ENCODE measurements at places on chromosomes 6 and 20. TPM values are rescaled to one million over a fixed set of nuclear protein-coding genes. Genes with fewer than 3 reads are reported as not detected.

DNA sequence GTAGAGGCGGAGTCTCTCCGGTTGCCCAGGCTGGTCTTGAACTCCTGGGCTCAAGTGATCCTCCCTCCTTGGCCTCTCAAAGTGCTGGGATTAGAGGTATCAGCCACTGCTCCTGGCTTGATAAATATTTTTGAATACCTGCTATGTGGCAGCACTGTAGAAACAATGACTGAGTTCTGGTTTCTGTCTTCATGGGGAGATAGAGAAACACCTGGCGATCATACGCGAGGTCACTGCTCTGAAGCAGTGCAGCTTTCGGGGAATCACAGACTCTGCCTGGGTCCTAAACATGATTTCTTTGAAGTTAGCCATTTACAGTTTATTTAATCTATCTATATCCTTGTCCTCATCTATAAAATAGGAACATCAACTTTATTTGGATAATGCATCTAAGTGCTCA lies 31.2 kb downstream of the DOK5 start:
- no peaks in the 10 kb centered on the region for H3K27me3 ChIP-seq
- no peak overlapping the region for H3K4me3 ChIP-seq
- H3K27ac ChIP-seq, result no peak overlapping the region
- no peak for DNase-seq
- no peaks in the 10 kb centered on the region for H3K36me3 ChIP-seq

GRCh38 chr6:41716516-41717391 lies 18.7 kb downstream of the TFEB start:
- no peaks in the 10 kb centered on the region for H3K27me3 ChIP-seq
- no peaks in the 10 kb centered on the region for H3K36me3 ChIP-seq
- no peak overlapping the region for H3K4me3 ChIP-seq
- no peak overlapping the region for H3K27ac ChIP-seq
- peaks cover 37% of the 10 kb centered on the region for H3K4me1 ChIP-seq

DNA sequence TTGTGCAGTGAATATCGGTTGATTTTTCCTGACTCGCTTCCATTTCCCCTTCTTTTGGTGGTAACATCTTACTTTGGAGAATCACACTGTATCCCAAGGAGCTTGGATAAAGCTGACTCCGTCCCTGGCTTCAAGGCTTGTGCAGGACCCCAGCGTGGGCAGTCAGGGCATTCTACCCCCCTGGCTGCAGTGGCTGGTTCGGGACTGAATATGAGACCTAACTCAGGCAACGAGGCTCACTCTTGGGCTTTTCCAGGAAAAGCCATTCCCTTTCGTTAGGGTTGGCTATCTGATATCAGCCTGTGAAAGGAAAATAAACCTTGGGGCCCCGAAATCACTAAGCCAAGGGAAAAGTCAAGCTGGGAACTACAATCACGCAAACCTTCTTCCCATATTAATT lies 30.1 kb upstream of the GJA1 start:
- no peak overlapping the region for H3K4me3 ChIP-seq
- H3K36me3 ChIP-seq, result no peaks in the 10 kb centered on the region
- DNase-seq, result no peak
- H3K4me1 ChIP-seq, result no peaks in the 10 kb centered on the region
- peaks cover 19% of the 10 kb centered on the region for H3K27me3 ChIP-seq

DNA sequence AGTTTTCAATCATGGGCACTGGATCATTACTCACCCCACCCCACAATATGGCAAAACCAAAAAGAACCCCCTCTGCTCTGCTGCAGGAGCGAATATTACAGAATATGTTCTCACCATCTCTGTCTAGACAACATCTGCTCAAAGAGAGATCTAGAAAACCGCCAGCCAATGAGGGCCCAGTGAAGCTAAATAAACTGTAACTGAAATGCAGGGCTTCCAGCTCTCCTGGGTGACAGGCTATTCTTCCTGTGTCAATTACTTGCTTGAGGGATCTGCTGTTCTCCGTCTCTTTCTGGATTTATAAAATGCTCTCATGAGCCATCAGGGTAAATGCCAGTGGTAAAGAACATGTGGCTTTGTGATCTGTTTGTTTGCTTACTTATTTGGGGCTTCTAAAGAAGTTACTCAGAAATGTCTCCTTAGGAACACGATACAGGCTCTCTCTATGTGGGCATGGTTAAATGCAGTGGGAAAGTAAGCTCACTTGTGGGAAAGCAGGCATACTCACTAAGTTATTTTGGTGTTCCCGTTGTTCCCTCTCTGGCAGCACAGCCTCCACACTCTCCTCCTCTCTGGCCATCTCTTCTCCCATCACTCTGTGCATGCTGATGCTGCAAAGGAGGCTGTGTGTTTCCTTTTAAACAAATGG lies 44.8 kb downstream of the TTI1 start:
- peaks cover 71% of the 10 kb centered on the region for H3K4me1 ChIP-seq
- H3K4me3 ChIP-seq, result no peak overlapping the region
- no peak for DNase-seq
- no peaks in the 10 kb centered on the region for H3K27me3 ChIP-seq

DNA sequence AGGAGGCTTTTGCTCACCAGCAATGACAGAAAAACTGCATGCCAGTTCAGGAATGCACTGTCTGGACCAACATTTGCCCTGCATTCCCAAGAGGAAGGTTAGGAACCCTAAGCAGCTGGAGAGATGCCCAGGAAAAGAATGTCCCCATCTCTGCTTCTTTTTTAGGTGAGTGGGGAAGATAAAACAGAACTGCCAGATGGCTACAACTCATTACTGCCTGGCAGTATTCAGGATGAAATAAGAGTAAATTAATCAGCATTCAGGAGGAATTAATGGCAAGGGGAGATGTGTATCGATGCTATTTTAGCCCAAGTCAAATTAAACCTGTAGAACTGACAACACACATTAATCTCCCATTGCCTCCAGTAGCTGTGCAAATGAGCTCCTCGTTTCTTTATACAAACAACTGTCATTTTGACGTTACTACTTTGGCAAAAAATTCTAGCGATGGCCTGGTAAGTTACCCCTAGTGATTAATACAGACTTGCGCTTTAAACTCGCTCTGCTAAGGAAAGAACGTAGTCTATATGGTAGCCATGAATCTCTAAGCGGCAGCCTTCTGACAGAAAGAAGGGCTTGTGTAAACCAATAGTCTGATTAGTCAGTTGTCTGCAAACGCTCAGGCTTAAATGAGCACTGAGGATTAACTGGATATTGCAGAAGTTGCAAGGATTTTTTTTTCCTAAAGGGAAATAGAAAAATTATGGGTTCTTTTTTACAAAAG lies 16.7 kb upstream of the SMLR1 start:
- H3K4me1 ChIP-seq, result peaks cover 12% of the 10 kb centered on the region
- H3K27ac ChIP-seq, result peak overlapping the region; percentile 1
- H3K36me3 ChIP-seq, result no peaks in the 10 kb centered on the region
- no peak for DNase-seq
- no peaks in the 10 kb centered on the region for H3K27me3 ChIP-seq

GRCh38 chr6:36556281-36556680 lies 9.0 kb upstream of the STK38 start:
- H3K27me3 ChIP-seq, result no peaks in the 10 kb centered on the region
- peaks cover 4% of the 10 kb centered on the region for H3K4me1 ChIP-seq
- H3K36me3 ChIP-seq, result no peaks in the 10 kb centered on the region
- no peak for DNase-seq

DNA sequence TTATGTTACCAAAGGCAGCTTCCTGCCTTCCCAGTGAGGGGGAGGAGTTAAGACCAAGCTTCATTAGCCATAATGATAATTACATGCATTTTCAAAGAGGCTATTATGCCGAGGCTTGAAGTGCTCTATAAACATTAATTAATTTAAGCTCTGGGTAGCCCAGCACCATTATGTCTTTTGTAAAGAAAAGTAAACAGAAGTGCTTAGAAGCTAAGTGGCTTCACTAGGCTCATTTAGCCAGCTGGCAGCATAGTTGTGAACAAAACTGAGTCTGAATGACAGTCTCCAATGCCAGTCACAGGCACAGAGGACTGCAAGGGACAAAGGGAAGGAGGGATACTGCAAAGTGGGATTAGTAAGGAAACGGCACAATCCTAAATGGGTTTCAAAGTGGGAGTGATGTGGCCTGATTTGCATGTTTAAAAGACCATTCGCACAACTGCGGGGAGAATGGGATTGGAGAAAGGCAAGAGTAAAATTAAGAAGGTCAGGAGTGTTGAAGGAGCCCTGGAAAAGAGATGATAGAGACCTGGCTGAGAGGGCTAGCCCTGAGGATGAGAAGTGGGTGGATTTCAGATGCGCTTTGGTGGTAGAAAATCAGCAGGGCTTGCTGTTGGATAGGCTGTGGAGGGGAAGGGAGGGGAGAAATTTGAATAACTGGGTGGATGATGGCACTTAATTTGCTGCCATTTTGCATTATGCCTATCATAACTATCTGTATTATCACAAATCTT lies 20.1 kb upstream of the ISM1 start:
- H3K36me3 ChIP-seq, result no peaks in the 10 kb centered on the region
- no peaks in the 10 kb centered on the region for H3K4me1 ChIP-seq
- H3K27me3 ChIP-seq, result peaks cover 57% of the 10 kb centered on the region
- H3K27ac ChIP-seq, result no peak overlapping the region

- H3K27me3 ChIP-seq, result peaks cover 6% of the 10 kb centered on the region
- H3K36me3 ChIP-seq, result no peaks in the 10 kb centered on the region
- H3K27ac ChIP-seq, result no peak overlapping the region
- no peak overlapping the region for H3K4me3 ChIP-seq
Observed at GRCh38 chr6:45818655-45819054, 197.0 kb downstream of the CLIC5 start.

DNA sequence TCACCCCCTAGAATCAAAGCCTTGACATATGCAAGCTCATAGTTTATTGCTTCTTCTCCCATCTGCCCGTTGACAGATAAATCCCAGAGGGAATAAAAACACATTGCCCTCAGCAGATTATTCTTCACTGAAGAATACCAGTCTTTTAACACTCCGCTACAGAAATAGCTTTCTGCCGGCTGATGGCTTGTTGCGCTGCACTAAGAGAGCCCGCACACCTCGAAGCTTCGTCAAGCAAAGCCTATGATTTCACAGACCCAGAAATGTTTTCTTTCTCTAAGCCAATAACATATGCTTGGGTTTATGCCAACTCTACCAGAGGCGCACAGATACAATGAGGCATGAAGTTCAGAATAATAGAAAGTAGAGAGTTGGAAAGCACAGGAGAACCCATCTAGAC lies 208.9 kb upstream of the FOXQ1 start:
- DNase-seq, result no peak
- no peaks in the 10 kb centered on the region for H3K36me3 ChIP-seq
- H3K4me1 ChIP-seq, result no peaks in the 10 kb centered on the region
- H3K27me3 ChIP-seq, result peaks cover 12% of the 10 kb centered on the region

GRCh38 chr6:45901767-45902650 lies 113.7 kb downstream of the CLIC5 start:
- DNase-seq, result no peak
- no peak overlapping the region for H3K4me3 ChIP-seq
- no peak overlapping the region for H3K27ac ChIP-seq
- peaks cover 2% of the 10 kb centered on the region for H3K36me3 ChIP-seq
- H3K27me3 ChIP-seq, result peaks cover 30% of the 10 kb centered on the region

- peaks cover 1% of the 10 kb centered on the region for H3K36me3 ChIP-seq
- no peaks in the 10 kb centered on the region for H3K27me3 ChIP-seq
- no peak overlapping the region for H3K27ac ChIP-seq
- H3K4me1 ChIP-seq, result no peaks in the 10 kb centered on the region
- DNase-seq, result no peak
Observed at GRCh38 chr6:161204866-161205557, 68.8 kb downstream of the AGPAT4 start.

DNA sequence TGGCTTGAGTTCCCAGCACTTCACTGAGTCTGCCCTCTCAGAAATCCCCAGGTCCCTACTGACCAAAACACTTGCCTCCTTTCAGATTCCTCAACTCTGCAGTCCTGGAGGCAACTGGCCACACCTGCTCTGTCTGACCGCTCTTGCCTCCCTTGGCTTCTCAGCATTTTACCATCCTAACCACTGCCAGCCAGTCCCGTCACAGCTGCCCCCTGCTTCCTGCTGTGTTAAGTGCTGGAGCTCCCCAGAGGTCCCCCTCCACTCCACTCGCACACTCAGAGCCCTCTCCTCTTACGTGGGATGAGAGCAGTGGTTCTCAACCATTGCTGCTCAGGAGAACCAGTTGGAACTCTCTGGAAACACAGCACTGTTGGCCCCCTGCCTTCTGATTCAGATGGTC lies 20.5 kb downstream of the ADAT2 start:
- H3K4me1 ChIP-seq, result peaks cover 11% of the 10 kb centered on the region
- H3K4me3 ChIP-seq, result no peak overlapping the region
- no peak overlapping the region for H3K27ac ChIP-seq
- DNase-seq, result no peak

- H3K36me3 ChIP-seq, result peaks cover 29% of the 10 kb centered on the region
- DNase-seq, result no peak
- H3K4me3 ChIP-seq, result no peak overlapping the region
Observed at GRCh38 chr20:20505554-20505953, 137.7 kb downstream of the INSM1 start.

- no peaks in the 10 kb centered on the region for H3K36me3 ChIP-seq
- H3K4me3 ChIP-seq, result no peak overlapping the region
- DNase-seq, result no peak
- H3K27me3 ChIP-seq, result no peaks in the 10 kb centered on the region
- no peak overlapping the region for H3K27ac ChIP-seq
Observed at GRCh38 chr6:128632131-128632530, 111.7 kb upstream of the PTPRK start.

GRCh38 chr20:19256906-19257595 lies 44.6 kb downstream of the SLC24A3 start:
- H3K27me3 ChIP-seq, result no peaks in the 10 kb centered on the region
- H3K4me1 ChIP-seq, result no peaks in the 10 kb centered on the region
- H3K36me3 ChIP-seq, result no peaks in the 10 kb centered on the region
- H3K27ac ChIP-seq, result no peak overlapping the region
- no peak overlapping the region for H3K4me3 ChIP-seq

- H3K4me3 ChIP-seq, result no peak overlapping the region
- peaks cover 21% of the 10 kb centered on the region for H3K27me3 ChIP-seq
- DNase-seq, result no peak
- no peaks in the 10 kb centered on the region for H3K36me3 ChIP-seq
- H3K4me1 ChIP-seq, result no peaks in the 10 kb centered on the region
Observed at GRCh38 chr6:169362501-169363121, 109.0 kb upstream of the THBS2 start.

DNA sequence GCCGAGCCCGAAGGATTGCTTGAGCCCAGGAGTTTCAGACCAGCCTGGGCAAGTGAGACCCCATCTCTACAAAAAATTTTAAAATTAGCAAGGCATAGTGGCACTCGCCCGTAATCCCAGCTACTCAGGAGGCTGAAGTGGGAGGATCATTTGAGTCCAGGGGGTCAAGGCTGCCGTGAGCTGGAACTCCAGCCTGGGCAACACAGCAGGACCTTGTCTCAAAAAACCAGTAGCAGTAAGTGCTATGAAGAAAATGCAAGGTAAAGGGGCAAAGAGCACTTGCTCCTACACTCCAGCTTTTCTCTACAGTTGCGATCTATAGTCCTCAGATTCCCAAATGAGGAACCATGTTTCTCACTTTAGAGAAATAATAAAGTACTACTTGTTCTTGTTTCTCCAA lies 1.8 kb upstream of the DDX39B start:
- no peak overlapping the region for H3K4me3 ChIP-seq
- no peak for DNase-seq
- no peaks in the 10 kb centered on the region for H3K27me3 ChIP-seq
- peaks cover 20% of the 10 kb centered on the region for H3K36me3 ChIP-seq
- peaks cover 59% of the 10 kb centered on the region for H3K4me1 ChIP-seq

- H3K4me3 ChIP-seq, result no peak overlapping the region
- H3K27me3 ChIP-seq, result no peaks in the 10 kb centered on the region
- H3K27ac ChIP-seq, result no peak overlapping the region
- no peaks in the 10 kb centered on the region for H3K4me1 ChIP-seq
- DNase-seq, result no peak
- H3K36me3 ChIP-seq, result no peaks in the 10 kb centered on the region
Observed at GRCh38 chr6:52115145-52115741, 27.8 kb upstream of the PKHD1 start.

The ZBTB12 gene
- 8.3 TPM for total RNA-seq

All from osteocyte (in vitro differentiated cells).